Ovary (tissue), 10 donors: ENCODE measurements at places on chromosomes 4 and X. TPM values are rescaled to one million over a fixed set of nuclear protein-coding genes. Genes with fewer than 3 reads are reported as not detected.

NXT2 gene
- total RNA-seq, result 8.0 TPM

DSPP gene
- 0.07 TPM for total RNA-seq

SNCA gene
- 7.6 TPM for total RNA-seq

- DNase-seq, result no peak
These were observed 13.7 kb downstream of the TEC start for GRCh38 chr4:48255959-48256342.

SLC10A7 gene
- total RNA-seq, result 12.4 TPM

PRMT9 gene
- 28.9 TPM for total RNA-seq

TGIF2LX gene
- not detected for total RNA-seq

MCF2 gene
- 3.9 TPM for total RNA-seq

- DNase-seq, result no peak
These were observed 47.7 kb upstream of the PPP2R2C start for GRCh38 chr4:6520051-6520636.

DNA sequence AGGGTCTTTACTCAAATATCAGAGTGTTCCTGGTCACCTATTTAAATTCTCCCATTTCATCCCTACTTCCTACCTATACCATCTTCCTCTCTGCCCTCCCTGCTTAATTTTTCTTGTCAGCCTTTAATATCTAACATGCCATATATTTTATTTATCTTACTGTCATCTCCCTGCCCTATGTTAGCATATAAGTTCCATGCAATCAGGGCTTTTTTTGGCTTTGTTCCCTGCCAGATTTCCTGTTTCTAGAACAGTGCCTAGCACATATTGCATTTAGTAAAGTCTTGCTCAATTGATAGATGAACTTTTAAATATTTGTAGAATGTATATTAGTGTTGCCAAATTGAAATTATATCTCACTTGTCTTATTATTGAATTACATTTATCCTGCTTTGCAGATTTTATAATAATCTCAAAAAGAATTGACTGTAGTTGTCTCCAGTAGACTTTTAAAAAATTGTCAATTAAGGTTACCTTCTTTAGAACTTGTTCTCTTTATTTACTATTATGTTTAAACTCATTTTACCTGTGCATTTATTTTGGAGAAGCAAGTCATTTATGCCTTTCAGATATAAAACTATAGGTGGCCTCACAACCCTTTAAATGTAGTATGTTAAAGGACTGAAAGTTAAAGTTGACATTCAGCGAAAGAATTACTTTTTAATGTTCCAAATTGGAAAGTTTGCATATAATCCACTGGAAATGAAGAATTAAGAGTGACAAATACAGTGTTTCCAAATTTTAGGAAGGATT is 108.2 kb upstream of the BMPR1B start:
- no peak for DNase-seq

GRCh38 chrX:53926030-53926429 is 118.2 kb downstream of the PHF8 start:
- no peak for DNase-seq

KCNIP4 gene
- total RNA-seq, result 0.42 TPM

CSAG3 gene
- total RNA-seq, result not detected

DNA sequence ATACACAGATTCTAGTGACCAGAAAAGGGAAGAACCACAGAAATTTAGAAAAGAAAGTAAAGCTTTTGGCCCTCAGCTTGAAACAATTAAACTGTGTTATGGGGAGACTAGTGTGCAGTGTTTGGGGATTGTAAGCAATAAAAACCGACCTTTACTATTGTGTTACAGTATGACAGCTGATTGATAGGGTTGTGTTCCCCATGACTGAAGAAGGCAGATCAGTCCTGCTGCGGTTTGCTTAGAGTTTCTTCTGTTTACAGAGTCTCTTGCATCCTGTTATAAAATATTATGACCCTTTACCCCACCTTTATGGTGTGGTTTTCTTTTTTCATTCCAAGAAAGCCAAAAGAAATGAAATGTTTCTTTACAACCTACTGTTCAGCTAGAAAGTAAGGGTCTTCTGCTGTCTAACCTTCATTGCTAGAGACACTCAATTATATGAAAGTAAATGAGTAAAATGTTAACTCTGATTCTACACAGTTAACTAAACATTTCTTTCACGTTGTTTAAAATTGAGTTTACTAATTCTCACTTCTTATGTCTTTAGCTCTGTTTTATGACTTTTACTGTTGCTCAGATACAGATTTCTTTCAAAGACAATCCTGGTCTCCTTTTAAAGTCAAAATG is 18.1 kb downstream of the CHIC1 start:
- DNase-seq, result no peak

- no peak for DNase-seq
These were observed 443.0 kb downstream of the GPM6A start for GRCh38 chr4:175369087-175369486.

DNA sequence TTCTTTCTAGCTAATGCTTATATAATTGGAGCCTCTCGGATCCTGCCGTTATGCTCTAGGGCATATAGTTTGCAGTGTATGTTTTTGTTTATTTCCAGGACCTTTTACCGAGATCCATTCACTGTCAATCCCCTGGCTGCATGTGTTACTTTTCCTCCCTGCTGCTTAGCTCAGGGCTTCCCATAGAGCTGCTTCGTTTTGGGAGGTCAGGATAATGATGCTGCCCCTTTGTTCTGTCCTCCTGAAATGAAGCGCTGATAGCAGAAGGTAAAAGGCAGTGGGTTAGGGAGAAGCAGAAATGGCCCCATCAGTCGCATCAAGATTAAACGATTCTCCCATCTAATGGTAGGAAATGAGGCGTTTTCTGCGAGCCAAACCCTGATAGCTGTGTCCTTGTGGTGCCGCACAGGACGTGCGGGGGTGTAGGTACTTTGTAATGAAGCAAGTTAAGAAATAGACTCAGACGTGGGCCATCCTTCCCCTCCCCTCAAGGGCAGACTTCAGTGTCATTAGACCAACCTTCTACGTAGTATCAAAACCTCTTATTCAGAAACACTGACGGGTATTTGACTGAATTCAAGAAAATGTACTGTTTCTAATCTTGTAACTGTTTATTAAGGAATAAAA is 37.3 kb downstream of the AFF2 start:
- no peak for DNase-seq

COQ2 gene
- total RNA-seq, result 8.5 TPM

GRCh38 chr4:36064117-36064516 is 180.2 kb downstream of the ARAP2 start:
- no peak for DNase-seq
